ENCODE measurements at places on chromosomes 3 and 15.

- H3K4me3 ChIP-seq = no peak overlapping the region
- no peaks in the 10 kb centered on the region for H3K4me1 ChIP-seq
- peaks cover 2% of the 10 kb centered on the region for H3K36me3 ChIP-seq
- H3K27me3 ChIP-seq = peaks cover 31% of the 10 kb centered on the region
These were observed 265.4 kb upstream of the HES1 start for GRCh38 chr3:193870376-193871219.

- no peak for DNase-seq
- H3K27me3 ChIP-seq = no peaks in the 10 kb centered on the region
- H3K4me1 ChIP-seq = no peaks in the 10 kb centered on the region
- no peak overlapping the region for H3K27ac ChIP-seq
These were observed 533.2 kb upstream of the GBE1 start for GRCh38 chr3:82294609-82295008.

DNA sequence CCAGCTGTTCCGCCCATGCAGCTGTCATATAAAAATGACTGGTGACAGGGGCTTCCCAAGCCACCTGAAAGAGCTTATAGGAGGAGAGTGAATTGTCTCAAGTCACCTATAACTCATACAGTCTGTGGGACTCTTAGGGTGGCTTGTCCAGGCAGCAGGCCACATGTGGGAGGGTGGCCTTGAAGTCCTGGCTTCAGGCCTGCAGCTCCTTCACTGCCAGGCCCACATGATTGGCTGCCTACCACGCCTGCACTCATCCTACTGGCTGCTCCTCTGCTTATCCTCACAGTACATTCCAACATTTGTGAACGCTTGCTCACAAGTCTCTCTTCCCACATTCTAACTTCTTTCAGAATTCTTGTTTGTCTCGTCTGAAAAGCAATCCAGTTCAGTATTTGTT lies 41.1 kb upstream of the TIPARP start:
- no peaks in the 10 kb centered on the region for H3K36me3 ChIP-seq
- DNase-seq = no peak
- no peaks in the 10 kb centered on the region for H3K27me3 ChIP-seq
- H3K27ac ChIP-seq = no peak overlapping the region
- no peak overlapping the region for H3K4me3 ChIP-seq
- H3K4me1 ChIP-seq = no peaks in the 10 kb centered on the region

- H3K36me3 ChIP-seq = no peaks in the 10 kb centered on the region
- no peak for DNase-seq
- H3K27ac ChIP-seq = peak overlapping the region; percentile 23
These were observed 22.0 kb upstream of the LCTL start for GRCh38 chr15:66587749-66588148.

DNA sequence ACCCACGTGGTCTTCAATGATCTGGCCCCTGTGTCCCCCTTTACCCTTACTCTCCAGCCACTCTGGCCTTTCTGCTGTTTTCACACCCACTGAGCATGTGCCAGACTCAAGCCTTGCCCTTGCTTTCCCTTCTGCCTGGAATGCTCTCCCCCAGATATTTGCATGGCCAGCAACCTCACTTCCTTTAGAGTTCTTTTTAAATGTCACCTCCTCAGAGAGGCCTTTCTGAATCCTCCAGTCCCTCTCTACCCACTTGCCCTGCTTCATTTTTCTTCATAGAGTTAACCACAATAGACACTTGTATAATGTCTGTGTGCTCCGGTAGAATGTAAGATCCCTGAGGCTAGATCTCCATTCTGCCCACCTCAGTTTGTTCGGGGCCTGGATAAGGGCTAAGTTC lies 39.4 kb upstream of the TIPARP start:
- H3K27me3 ChIP-seq = no peaks in the 10 kb centered on the region
- H3K36me3 ChIP-seq = no peaks in the 10 kb centered on the region
- no peaks in the 10 kb centered on the region for H3K4me1 ChIP-seq
- H3K27ac ChIP-seq = no peak overlapping the region

DNA sequence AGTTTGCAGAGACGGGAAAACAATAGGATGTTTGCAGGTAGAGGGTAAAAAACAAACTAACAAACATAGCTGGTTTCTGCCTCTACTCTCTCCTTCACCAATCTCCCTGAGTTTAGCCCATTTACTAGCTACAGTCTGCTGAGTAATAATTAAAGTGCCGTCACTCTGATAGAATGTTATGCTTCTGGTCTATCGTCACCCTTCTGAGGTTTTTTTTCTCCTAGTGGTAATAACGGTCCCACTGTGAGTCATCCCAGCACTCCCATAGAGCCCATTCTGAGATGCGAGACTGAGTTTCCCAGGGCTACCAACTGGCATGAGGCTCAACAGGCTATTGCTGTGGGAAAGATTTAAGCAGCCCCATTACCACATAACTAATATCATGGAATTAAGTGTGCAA lies 56.4 kb downstream of the PLAAT1 start:
- no peak overlapping the region for H3K4me3 ChIP-seq
- H3K27ac ChIP-seq = no peak overlapping the region
- peaks cover 10% of the 10 kb centered on the region for H3K27me3 ChIP-seq
- H3K4me1 ChIP-seq = no peaks in the 10 kb centered on the region
- no peak for DNase-seq

GRCh38 chr3:136637176-136637575 lies 115.0 kb downstream of the STAG1 start:
- H3K4me1 ChIP-seq = peaks cover 49% of the 10 kb centered on the region
- no peak for DNase-seq
- no peaks in the 10 kb centered on the region for H3K36me3 ChIP-seq
- no peaks in the 10 kb centered on the region for H3K27me3 ChIP-seq
- no peak overlapping the region for H3K4me3 ChIP-seq
- no peak overlapping the region for H3K27ac ChIP-seq

DNA sequence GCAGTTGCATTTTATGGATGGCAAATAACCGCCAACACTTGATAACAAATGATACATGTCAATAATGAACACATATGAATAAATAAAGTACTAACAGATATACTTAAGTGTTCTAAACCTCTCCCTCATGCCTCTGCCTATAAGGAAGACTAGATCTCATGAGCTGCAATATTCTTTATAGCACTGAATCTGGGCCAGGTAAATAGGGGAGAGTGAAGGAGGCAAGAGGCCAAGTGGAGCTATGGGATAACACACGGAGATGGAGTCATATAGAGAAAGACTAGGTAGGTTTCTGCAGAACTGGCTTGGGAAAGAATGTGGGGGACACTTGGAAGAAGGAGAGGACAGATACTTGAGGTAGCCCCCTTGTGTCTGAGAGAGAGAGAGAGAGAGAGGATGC lies 354.2 kb upstream of the CFAP20DC start:
- H3K36me3 ChIP-seq = no peaks in the 10 kb centered on the region
- no peak for DNase-seq
- no peaks in the 10 kb centered on the region for H3K27me3 ChIP-seq
- H3K4me1 ChIP-seq = peaks cover 10% of the 10 kb centered on the region
- H3K27ac ChIP-seq = no peak overlapping the region

DNA sequence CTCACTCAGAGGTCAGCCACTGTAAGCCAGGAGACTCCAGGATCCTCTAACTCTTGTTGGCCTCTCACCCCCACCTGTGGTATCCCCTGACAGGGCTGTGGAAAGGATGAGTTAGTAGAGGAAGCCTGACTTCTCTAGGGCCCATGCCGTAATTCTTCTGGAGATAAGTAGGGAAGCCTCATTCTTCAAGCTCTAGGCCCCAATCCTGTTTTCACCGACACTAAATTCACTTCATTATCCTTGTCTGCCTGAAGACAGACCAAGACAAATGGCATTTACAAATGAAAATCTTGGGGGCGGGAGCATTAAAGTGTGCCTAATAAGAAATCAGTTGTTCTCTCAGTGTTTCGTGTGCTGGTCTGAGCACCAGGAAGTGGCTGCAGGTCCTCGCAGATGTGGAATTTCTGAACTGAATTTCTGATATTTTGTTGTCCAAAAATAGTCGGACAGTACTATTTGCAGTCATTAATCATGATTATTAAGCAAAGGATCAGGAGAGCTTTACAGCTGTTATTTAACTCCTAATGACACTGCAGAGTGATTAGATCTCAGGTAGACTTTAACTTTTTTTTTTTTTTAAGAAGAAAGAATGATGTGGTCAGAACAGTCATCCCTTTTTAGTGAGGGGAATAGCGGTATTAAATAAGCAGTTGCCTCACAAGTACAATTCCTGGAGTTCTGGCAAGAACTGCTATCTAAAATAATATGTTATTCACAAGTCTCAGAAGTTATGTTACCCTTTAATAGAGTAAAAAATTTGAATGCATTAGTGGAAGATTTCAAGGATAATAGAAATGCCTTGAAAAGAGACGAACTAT lies 58.4 kb downstream of the RBMS3 start:
- H3K36me3 ChIP-seq = no peaks in the 10 kb centered on the region
- no peak overlapping the region for H3K4me3 ChIP-seq
- no peaks in the 10 kb centered on the region for H3K4me1 ChIP-seq
- no peak overlapping the region for H3K27ac ChIP-seq
- H3K27me3 ChIP-seq = no peaks in the 10 kb centered on the region

DNA sequence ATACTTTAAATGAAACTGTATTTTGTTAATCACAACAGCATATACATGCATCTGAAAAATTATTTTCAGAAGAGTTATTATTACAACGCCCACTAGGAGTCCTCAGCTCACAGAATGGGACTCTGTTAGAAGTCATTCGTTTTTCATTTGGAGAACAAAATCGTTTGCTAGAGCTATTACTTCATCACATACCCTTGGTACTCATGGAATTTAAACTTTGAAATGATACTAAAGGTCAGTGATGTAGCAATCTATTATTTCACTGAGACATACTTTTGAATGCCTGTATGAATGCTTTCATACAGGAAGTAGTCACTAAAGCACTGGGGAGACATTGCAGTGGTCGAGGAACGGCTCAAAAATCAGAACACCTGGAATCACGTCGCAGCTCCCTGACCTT lies 198.1 kb downstream of the MBNL1 start:
- H3K27me3 ChIP-seq = no peaks in the 10 kb centered on the region
- H3K36me3 ChIP-seq = peaks cover 38% of the 10 kb centered on the region
- H3K27ac ChIP-seq = no peak overlapping the region
- peaks cover under 1% of the 10 kb centered on the region for H3K4me1 ChIP-seq
- peak overlapping the region; percentile 18 for H3K4me3 ChIP-seq

DNA sequence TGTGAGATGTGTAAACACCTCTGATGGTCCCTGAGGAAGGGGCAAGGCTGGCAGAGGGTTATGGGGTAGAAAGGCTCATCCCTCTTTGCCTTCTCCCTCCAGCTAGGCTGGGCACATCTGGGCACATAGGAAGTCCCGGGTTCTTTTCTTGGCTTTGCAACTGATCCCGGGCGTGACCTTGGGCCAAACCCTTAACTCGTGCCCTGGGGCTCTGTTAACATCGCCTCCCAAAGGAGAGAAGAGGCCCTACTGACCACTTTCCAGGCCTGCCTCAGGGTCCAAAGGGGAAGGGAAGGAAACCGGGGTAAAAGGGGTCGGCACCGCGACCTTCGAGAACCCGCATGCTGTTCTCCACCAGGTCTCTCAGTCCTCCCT lies 549 bp downstream of the C3orf18 start:
- no peaks in the 10 kb centered on the region for H3K27me3 ChIP-seq
- DNase-seq = no peak
- no peak overlapping the region for H3K27ac ChIP-seq
- peak overlapping the region; percentile 88 for H3K4me3 ChIP-seq
- H3K4me1 ChIP-seq = peaks cover 51% of the 10 kb centered on the region
- H3K36me3 ChIP-seq = peaks cover 16% of the 10 kb centered on the region

GRCh38 chr3:12461097-12461649 lies 23.1 kb upstream of the TSEN2 start:
- DNase-seq = no peak
- H3K4me1 ChIP-seq = peaks cover 6% of the 10 kb centered on the region
- no peaks in the 10 kb centered on the region for H3K27me3 ChIP-seq
- no peak overlapping the region for H3K4me3 ChIP-seq
- no peaks in the 10 kb centered on the region for H3K36me3 ChIP-seq

GRCh38 chr3:69058180-69058946 lies 6.2 kb upstream of the TMF1 start:
- H3K36me3 ChIP-seq = peaks cover 24% of the 10 kb centered on the region
- H3K27me3 ChIP-seq = no peaks in the 10 kb centered on the region

DNA sequence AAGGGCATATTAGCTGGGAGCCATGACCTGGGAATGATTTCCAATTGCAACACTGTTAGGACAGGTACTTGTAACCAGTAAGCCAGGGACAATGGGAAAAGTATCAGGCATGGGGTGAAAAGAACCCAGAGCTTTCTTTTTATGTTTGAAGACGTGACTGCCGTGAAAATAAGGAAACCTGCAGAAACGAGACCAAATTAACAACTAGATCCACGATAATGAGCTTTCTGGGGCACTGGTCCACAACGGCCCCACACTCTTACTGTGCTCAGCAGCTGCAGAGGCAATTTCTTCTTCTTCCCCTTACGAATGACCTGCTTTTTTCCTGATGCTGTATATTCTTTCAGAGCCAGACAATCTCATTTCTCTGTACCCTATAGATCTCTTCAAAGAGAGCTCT lies 11.4 kb downstream of the C3orf49 start:
- H3K27me3 ChIP-seq = no peaks in the 10 kb centered on the region
- no peak overlapping the region for H3K27ac ChIP-seq
- no peak for DNase-seq
- peaks cover 27% of the 10 kb centered on the region for H3K36me3 ChIP-seq
- no peak overlapping the region for H3K4me3 ChIP-seq
- H3K4me1 ChIP-seq = no peaks in the 10 kb centered on the region

- no peak for DNase-seq
- no peaks in the 10 kb centered on the region for H3K36me3 ChIP-seq
- no peak overlapping the region for H3K4me3 ChIP-seq
These were observed 9.3 kb downstream of the BCHE start for GRCh38 chr3:165827883-165828282.

GRCh38 chr15:70362886-70363285 lies 265.2 kb upstream of the TLE3 start:
- H3K27ac ChIP-seq = no peak overlapping the region
- no peak for DNase-seq
- no peaks in the 10 kb centered on the region for H3K36me3 ChIP-seq
- H3K4me1 ChIP-seq = no peaks in the 10 kb centered on the region

GRCh38 chr15:75051191-75051608 lies 27.8 kb downstream of the PPCDC start:
- H3K4me1 ChIP-seq = peaks cover 9% of the 10 kb centered on the region
- peaks cover 3% of the 10 kb centered on the region for H3K36me3 ChIP-seq
- no peaks in the 10 kb centered on the region for H3K27me3 ChIP-seq
- H3K4me3 ChIP-seq = no peak overlapping the region

DNA sequence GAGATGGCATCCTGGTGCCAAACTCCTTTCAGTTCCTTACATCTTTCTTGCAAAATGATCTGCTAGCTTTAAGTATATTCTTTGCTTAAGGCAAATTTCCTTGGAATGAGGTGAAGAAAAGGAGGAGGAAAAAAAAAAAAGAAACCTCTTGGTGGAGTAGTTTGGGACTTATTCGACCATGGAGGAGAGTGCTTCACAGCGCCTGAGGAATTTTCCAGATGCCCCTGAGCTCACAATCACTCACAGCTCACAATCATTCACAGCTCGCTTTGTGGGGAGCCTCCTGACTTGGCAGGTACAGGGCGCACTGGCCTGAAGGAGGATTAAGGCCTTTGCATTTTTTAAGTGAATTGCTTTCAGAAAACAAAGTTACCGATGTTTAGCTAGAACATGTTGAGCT lies 53.9 kb downstream of the BOC start:
- no peak overlapping the region for H3K4me3 ChIP-seq
- no peak overlapping the region for H3K27ac ChIP-seq
- peaks cover 36% of the 10 kb centered on the region for H3K27me3 ChIP-seq
- H3K36me3 ChIP-seq = no peaks in the 10 kb centered on the region
- no peak for DNase-seq
- no peaks in the 10 kb centered on the region for H3K4me1 ChIP-seq

GRCh38 chr3:115958526-115958925 lies 335.2 kb downstream of the GAP43 start:
- no peaks in the 10 kb centered on the region for H3K27me3 ChIP-seq
- no peak overlapping the region for H3K27ac ChIP-seq
- H3K4me1 ChIP-seq = no peaks in the 10 kb centered on the region
- no peak overlapping the region for H3K4me3 ChIP-seq
- DNase-seq = no peak
- H3K36me3 ChIP-seq = no peaks in the 10 kb centered on the region

Measured in central memory CD8-positive, alpha-beta T cell (primary cell).